Adipocyte (in vitro differentiated cells): ENCODE measurements at places on chromosomes 7 and 10.

- peak; percentile 27 for DNase-seq
Observed at GRCh38 chr10:48890888-48891850, 48.5 kb downstream of the LRRC18 start.

DNA sequence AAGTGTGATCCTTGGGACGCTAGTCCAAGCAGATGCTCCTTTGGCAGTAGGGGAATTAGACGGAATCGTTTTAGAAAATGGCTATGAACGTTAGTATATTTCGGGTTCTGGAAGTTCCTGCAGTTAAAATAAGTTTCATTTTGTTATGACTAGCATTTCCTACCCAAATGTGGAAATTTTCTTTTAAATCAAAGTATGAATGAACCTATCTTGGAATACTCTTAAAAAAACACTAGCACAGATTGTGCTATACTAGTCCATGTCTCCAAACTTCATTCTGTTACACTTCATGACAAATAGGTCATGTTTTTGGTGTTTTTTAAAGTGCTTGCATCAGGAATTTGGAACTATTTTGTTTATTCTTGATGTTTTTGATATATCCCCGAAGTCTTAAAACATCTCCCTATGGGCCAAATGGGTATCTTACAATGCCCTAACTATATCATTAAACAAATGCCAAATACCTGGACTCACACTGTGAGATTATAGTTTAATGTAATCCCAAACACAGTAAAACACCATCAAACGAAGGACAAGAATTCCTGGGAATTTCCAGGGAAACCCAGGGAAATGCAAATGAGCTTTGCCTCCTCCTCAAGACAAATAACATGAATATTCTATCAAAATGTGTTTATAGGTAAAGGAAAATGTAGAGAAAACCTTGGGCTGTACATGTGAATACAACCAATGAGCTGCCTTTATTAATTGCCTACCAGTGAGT lies 75.9 kb upstream of the PTPRZ1 start:
- DNase-seq: no peak

GRCh38 chr10:119183664-119184412 lies 5.2 kb upstream of the PRDX3 start:
- no peak for DNase-seq

GRCh38 chr7:95056107-95056739 lies 148.8 kb downstream of the PPP1R9A start:
- no peak for DNase-seq

DNA sequence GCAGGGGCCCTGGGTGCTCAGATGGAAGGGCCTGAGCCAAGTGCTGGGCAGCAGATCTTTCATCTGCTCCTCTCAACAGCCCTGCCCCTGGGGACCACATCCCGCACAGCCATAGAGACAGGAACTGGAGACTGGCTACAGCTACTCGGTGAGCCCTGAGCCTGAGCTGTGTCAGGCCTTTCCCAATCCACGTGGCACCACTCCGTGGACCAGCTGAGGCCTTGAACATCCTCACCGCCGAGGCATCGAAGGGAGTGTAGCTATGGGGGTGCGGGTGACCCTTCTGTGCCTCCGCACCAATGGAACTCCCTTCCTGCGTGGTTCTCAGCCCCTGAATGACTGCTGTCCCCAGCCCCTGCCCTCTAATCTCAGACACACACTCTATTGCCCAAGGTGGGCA lies 362.7 kb upstream of the SHH start:
- no peak for DNase-seq

DNA sequence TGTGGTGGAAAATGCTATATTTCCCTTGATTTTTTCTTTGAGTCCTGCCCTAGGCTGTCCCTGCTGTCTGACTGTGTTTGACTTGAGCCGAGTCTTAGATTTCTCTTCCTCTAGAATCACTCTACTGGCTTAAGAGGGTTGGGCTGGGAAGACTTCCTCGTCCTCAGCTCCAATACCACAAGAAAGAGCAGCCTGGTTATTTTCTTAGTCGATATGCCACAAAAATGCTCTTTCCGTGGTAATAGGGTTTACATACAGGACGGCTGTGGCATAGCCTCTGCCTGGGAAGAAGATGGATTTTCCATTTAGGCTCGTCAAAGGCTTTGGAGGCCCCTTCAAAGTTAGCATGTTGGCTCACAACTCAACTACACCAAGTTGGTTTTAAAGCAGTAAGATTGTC lies 212.0 kb upstream of the IGFBP3 start:
- peak; percentile 37 for DNase-seq

DNA sequence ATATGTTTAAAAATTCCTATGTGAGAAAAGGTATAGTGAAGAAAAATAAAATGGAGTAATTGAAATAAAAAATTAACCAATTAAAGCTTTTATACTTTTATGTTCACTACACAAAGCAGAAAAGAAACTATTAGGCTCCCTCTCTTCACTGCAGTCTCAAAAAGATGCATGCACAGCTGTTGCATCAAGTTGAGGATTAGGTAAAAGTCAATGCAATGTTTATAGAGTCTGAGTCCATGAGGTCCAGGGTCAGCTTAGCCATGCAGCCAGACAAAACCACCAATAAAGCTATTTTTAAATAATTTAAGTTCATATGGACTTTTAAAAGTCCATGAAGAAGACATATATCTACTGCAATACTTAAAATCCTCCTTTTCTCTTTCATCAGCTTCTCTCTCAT lies 31.1 kb upstream of the ING3 start:
- no peak for DNase-seq
